IPS DF 19.7 (cell line): ENCODE measurements at places on chromosomes 3 and 15.

- no peak for DNase-seq
Measured at GRCh38 chr3:43043071-43043766, 62.7 kb downstream of the POMGNT2 start.

DNA sequence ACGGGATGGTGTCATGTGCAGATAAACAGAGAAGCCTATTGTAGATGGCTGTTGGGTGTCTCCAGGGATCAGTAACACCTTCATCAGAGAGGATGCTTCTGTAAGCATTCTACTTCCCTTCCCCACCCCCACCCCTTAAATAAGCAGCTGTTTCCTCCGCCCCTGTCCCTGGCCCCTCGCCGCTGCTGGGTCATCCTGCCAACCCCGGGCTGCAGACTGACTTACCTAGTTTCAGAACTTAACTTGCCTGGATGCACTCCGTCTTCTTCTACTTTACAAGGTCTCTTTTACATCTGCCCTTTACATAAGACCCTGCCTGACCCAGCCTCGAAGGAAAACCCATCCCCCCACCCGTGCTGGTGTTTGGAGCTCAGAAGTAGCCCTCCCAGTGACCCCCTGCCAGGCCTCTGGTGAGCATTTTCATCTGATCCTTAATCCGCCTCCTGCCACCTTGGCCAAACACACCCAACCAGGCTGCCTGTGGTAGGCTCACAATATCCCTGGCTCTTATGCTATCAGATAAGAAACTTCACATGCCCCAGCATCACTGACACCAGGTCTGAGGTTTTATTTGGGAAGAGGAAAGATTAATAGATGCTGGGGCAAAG, 103.0 kb upstream of the HES1 start:
- DNase-seq = no peak

DNA sequence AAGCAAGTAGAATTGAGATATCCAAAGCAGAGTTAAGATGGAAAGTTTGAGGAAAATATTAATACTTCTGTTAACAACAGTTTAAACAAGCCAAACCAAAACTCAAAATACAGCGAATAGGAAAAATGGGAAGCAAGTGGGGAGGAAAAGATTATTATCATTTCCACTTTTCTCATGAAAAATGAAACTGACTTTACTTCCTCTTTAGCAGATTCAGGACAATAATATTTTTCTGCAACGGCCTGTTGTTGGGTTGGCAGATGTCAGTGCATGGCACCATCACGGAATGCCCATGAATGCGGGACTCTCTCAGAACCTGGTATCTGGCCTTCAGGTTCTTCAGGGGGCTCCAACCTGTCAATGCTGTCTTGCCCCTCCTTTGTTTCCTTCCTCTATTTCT, 11.1 kb downstream of the ANKUB1 start:
- no peak for DNase-seq

DNA sequence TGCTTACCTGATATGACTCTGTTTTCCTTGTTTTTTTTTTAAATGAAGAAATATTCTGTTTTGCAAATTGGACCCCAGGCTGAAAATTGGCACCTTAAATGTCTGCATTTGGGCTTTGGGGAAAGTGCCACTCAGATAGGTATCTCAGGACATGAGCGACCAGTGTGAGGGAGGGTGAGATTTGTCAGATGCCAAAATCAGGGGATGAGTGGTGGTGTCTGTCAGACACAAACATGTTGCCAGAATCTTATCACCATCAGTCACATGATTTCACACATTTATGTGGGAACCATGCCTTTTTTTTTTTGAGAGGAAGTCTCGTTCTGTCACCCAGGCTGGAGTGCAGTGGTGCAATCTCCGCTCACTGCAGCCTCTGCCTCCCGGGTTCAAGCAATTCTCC, 75.6 kb upstream of the OSBPL11 start:
- no peak for DNase-seq

DNA sequence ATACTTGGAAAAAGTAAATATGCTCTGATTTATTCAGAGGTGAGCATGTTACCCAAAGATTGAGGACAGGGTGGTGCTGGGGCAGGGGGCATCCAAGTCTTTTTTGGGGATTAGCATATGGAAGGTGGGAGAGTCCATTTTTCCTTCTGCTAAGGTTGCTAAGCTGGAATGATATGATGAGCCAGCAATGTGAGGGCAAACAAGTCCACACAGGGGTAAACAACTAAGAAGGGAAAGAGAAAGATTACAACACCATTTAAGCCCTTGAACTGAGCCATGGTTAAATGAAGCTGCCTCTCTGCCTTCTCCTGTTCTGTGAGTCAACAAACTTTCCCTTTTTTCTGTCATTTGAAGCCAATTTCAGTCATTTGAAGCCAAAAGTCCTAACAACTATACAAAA, 89.0 kb downstream of the RPL22L1 start:
- DNase-seq = no peak

DNA sequence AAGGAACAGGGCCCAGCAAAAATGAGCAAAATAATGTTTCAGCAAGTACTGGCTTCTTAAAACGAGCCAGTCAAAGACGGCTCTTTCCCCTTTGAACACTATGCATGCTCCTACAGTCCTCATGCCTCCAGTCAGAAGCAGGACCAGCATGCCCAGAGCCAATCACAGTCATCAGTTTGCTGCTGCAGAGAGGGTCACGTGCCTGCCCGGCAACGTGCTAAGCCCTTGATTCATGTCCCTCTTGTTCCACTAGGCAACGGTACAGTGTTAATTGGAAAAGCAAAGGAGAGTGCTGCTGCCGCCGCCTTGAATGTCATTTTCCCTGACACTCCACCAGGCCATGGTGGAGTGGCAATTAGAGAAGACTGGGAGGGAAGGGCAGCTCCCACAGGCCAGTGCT, 500.1 kb downstream of the OCA2 start:
- DNase-seq = no peak

DNA sequence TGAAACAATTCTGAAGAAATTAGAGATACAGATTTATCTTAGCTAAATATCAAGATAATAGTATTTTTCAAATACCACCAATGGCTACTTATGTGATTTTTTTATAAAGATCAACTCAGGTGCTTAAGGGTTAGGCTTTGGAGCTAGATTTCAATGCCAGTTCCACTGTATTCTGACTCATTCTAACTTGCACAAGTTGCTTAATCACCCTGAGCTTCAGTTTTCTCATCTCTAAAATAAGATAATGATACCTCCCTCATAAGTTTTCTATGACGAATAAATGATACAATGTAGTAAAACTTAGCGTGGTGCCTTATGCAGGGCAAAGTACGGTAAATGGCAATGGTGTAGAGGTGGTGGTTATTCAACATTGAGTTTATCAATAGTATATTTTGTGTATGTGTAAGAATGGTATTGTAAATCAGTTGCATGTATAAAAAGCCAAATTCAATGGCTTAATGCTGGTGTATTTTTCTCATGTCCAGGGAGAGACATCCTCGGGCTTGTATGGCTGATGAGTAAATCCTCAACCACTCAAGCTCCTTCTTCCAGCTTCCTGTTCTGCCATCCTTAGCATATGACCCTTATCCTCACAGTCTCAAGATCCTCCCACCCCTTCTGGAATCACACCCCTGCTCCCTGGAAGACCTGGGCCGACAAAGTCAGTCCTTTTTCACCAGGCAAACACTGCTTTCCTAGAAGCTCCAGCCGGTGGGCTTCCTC, 505.9 kb upstream of the CFAP20DC start:
- DNase-seq = no peak

DNA sequence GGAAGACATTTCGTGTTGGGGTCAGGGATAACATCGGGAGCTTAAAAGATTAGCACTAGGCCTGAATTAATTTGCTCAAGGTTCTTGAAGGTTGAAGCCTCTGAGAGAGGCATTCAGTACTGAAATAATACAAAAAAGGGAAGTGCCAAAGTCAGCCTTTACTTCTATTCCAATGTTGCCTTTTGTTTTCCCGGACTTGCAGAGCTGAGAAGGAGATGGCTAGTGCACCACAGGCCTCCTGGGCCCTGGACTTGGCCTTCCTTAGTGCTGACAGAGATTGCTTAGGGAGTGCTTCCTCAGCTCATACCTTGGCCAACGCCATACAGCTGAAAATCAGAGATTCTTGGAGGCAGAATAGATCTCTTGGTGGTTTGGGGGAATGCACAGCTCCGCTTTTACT, 333.6 kb upstream of the TBL1XR1 start:
- DNase-seq = no peak

DNA sequence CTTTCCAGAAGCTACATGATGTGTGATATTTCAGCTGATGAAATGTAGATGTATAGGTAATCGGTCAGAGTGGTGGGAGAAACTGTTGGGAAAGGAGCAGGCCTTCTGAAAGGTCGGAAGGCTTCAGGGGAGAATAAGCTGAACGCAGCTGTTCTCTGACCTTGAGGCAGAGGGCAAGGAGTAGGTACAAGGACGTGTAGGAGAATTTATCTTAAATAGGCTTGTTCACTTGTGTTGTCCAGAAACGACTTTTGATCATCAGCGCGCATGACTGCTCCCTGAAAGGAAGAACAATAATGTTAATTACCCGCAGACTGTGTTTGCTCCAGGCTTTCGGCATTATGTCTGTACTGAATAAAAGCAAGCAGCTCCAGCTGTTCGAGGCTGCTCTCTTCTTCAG, 39.6 kb downstream of the GPR160 start:
- DNase-seq = no peak

GRCh38 chr3:29067007-29067406, 213.9 kb upstream of the RBMS3 start:
- no peak for DNase-seq

GRCh38 chr3:113966172-113966571, 18.4 kb downstream of the ZDHHC23 start:
- no peak for DNase-seq

DNA sequence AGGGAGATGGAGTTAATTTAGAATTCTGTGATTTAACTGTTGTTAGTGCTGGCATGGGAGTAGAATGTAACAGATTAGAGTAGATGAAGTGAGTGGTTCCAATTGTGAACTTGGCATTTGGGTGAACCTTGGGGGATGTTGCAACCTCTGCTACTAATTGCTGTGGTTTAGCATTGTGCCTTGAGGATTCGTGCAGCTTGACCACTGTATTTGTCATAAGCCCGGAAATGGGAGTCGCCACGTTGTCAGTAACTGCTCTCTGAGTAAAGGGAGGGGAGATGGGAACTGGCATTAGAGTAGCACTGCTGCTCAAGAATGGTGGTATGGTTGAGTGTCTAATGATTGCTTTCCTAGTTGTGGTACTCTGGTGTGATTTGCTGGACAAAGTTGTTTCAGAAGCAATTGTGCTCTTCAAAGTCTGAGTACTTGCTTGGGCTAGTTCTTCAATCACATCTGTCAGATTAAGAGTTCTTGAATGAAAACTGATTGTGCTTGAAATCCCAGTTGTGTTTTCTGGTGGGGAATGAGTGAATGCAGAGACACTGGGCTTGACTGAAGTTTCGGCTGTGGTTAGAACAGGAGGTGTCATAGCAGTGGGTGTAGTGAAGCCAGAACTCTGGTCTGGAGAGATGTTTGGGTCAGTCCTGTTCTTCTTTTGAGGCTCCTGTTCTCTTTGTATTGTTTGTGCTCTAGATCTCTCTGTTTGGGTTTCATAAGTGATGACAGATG, 15.4 kb downstream of the IGSF10 start:
- no peak for DNase-seq

- no peak for DNase-seq
Measured at GRCh38 chr15:41855261-41855961, 16.8 kb downstream of the PLA2G4B start.

DNA sequence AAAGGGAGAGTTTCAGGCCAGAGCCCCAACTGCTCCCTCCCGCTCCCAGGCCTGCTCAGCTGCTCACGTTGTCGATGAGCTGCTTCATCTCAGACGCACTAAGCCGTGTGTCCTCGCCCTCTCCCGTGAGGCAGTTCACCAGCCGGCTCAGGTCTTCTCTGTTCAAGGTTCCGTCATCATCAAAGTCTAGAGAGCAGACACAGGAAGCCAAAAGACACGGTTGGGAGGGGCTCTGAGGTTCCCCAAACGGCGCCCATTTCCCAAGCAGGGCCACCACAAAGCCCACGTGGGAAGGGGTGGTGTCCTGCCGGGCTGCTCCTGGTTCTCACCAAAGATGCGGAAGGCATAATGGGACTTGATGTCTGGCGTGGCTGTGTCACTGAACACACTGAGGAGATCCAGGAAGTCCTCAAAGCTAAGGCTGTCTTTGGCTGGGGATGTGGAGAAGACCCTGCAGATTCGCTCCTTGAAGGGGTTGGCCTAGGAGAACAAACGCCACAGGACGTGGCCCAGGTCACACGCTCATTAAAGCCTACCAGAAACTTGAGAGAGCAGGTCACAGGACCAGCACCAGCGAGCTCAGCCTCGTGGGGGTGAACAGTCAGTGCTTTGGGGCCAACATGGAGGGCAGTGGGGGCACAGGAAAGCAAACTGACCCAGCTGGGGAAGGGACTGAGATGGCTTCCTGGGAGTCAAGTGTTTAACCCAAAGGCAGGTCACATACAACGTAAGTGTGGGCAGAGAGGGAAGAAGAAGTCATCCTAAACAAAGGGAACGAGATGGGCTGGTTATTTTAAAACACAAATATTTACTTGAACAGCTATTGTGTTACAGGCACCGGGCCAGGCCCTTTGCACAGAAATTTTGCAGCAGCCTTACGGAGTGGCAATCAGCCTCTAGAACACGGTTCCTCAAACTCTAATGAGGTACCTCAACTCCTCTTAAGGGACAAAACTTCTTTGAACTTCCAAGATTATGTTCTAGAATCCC, 2.4 kb downstream of the CIB1 start:
- DNase-seq = no peak

DNA sequence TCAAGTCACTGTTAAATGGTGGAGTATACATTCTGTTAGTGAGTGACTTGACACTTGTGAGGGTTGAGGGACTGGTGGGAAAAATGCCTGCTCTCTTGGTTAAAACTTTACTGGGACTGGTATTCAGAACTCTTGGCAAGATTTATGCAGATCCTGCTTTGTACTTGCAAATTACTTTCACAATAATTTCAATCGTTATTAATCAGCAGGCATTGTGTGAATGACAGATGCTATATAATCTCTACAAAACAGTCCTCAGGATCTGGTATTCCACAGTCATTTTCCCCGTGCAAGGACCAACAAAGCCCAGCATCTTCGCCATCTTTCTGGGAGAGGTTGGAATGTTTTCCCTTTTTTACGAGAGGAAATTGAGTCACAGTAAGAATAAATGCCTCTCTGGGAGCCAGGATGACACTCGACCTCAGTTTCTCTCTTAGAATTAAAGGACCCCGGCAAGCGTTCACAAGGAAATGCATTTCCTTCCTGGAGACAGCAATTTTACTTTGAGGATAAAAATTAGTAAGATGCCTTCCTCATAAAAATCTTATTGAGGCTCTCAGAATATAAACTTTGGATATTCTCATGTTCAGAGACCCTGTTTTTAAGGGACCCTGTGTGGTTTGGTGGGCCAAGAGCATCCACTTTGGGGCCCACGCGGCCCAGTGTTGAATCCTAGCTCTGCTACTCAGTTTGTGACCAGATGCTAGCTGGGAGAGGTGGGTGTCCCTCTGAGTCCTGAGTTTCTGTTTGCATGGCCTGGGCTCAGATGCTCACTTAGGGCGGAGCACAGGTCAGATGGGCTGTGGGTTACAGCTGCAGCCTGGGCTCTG, 45.3 kb upstream of the PLCL2 start:
- DNase-seq = no peak

DNA sequence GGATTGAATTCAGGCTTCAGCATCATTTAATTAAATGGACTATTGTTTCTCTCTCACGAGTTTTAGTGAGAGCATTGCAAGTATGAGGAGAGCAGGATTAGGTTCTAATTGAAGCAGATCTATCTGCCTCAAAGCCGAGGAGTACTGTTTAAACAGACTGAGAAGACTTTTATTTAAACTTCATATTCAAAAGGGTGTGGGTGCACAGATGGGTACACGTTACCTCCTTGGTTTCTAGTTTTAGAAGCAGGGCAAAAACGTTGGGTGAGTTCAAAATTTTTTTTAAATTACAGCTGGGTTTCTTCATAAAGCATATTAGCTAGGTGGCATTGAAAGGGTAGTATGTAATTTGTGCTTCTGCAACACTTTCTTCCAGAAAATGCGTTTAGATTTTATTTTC, 26.5 kb upstream of the CLRN1 start:
- no peak for DNase-seq
